ENCODE measurements at places on chromosomes 5 and 9.

DNA sequence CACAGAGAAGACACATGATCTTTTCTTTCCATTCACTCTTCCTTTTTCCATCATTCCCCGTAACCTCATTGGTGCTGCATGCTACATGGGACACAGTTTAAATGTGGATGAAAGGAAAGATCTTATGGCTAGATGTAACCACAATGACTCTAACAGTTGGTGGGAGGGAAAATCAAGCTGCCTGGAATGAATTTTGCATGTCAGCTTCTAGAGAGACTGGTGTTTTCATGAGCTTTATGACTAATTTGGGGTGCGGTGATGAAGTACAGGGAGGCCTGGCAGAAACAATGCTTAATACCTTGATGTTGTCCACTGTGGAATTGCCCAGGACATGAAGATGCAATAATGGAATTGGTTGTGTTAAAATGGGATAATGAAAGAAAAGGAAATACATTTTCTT lies 55.9 kb upstream of the MYO10 start:
- DNase-seq = no peak

- no peak for DNase-seq
These were observed 126.1 kb downstream of the SNX18 start for GRCh38 chr5:54643685-54644106.

GRCh38 chr9:119758990-119759389 lies 389.8 kb upstream of the BRINP1 start:
- DNase-seq = no peak

DNA sequence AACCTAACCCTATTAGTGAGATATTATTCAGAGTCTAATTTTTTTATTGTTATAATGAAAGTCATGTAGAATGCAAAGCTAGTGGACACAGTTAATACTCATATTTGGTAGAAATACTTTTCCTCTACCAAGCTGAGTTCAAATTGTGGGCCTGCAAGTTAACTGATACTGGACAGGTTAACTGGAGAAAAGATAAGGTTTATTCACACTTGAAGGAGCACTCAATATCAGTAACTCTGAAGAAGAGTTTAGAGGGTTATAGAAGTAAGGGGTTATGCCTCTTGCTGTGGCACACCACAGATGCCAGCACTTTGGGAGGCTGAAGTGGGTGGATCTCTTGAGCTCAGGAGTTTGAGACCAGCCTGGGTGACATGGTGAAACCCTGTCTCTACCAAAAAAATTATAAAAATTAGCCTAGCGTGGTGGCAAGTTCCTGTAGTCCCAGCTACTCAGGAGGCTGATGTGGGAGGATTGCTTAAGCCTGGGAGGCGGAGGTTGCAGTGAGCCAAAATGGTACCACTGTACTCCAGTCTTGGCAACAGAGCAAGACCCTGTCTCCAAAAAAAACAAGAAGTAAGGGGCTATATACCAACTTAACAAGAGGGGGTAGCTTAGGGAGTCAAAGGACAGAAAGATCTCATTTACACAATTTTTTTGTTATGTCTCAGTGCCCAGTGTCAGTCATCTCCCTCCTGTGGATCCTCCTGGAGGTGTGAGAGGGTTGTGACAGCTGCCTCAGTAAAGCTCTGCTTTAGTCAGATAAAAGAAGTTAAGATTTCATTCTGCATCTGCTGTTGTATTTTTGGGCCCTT lies 121.2 kb upstream of the GRHPR start:
- no peak for DNase-seq

DNA sequence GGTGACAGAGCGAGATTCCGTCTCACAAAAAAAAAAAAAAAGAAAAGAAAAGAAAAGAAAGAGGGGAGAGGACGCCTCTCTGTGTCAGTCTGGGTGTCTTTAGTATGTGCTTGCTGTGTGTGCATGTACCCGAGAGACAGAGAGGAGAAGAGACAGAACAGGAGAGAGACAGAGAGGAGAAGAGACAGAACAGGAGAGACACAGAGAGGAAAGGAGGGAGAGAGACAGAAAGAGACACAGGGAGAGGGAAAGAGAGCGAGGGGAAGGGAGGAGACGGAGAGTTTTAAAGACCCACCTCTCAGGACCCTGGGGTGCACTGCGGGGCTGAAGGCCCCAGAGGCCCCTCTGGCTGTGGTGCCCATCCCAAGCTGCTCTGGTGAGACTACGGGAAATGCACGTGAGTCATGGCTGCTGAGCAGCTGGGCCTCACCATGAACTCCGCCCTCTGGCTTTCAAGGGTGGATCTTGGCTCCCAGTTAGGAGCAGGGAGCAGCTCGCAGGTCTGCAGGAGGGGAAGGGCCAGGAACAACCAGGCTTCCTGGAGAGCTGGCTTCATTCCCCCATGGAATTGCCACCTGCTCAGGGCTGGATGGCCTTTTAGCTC lies 7.9 kb downstream of the SLC6A3 start:
- DNase-seq = no peak

DNA sequence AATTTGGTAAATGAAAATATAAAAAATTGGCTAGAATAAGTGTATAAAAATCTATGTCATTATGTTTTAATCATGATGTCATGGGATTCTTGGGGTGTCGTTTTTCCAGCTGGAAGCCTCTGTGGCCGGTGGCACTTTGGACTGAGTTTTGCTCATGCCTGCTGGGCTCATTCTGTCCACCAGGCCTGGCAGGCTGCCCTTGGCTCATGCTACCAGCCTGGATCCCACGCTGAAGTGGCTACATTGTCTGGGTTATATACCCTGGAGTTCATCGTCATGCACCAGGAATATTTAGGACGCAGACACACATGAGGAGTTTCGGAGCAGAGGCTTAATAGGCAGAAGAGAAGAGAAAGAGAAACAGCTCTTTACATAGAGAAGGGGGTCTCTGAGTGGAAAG lies 1913.7 kb upstream of the WWC1 start:
- no peak for DNase-seq

DNA sequence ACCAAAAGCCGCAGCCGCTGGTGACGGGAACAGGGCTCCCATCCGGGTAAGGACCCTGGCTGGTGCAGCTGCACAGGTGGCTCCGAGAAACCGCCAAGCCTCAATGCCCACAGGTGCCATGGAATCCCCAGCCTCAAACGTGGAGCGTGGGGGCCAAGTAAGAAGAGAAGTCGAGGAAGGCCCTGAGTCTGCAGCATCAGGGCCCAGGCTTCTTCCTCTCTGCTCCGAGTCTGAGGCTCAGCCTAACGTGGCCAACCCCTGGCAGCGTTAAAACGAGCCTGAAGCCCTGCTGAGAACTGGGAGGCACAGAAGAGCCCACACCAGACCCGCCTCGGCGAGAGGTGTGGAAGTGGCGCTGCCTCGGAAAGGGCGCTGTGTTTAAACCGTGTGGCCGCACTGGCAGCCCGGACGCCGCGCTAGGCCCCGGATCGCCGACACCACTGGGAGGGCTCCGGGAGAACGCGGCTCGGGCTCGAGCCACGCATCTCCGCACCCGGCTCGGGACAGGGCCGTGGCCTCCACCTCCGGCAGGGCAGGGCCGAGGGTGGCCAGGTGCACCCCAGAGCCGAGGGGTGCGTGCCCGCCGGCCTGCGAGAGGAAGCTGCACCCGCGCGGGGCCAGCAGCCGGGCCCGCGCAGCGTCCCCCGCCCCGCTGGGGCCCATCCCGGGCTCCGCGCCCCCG lies 730 bp downstream of the ZMYND19 start:
- DNase-seq = no peak

DNA sequence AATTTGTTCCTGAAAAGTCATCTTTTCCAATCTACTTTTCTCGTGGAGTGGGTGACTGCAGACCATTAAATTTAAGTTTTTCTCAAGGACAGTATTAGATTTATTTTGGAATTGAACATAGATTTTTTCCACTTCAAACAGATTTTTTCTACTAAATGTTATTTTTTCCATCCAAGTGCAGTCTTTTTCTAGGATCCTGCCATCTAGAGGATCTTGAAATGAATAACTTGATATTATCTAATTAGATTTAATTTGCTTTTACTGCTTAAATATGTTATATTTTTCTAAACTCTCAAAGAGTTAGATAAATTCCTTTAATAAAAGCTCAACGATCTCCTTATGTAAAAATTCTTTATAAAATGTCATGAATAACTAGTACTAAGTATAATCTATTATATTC lies 136.9 kb upstream of the PRR16 start:
- DNase-seq = no peak

GRCh38 chr5:2158767-2159166 lies 276.0 kb upstream of the IRX4 start:
- no peak for DNase-seq

DNA sequence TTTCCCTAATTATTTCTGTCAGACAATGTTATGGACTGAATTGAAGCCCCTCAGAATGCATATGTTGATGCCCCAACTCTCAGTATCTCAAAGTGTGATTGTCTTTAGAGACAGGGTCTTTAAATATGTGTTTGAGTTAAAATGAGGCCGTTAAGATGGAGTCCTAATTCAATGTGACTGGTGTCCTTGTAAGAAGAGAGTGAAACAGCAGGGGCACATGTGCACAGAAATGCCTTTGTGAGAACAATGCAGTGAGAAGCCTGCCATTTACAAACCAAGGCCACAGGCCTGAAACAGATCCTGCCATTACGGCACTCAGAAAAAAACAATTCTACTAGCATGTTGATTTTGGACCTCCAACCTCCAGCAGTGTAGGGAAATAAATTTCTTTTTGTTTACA lies 483.0 kb upstream of the DMAC1 start:
- DNase-seq = no peak

DNA sequence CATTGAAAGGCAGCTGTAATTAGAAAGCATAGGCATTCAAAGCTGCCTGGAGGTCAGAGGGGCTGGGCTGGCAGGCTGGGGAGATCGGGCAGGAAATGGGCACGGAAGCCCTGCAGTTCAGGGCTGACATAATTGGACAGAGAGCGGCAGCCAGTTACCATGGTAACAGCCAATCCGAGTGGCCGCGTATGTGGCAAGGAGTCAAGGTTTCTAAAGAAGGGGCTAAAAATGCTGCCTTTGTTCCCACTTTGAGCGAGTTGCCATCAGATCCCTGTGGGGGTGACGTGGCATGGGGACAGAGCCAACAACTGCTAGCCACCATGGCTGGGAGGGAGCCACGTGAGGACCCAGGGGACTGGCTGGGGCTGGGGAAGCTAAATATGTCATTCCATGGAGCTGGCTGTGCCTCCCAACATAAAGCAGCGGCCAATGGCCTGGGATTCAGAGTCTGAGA lies 44.7 kb upstream of the NDFIP1 start:
- no peak for DNase-seq

- DNase-seq = no peak
These were observed 724 bp downstream of the MACROH2A1 start for GRCh38 chr5:135398160-135398854.

DNA sequence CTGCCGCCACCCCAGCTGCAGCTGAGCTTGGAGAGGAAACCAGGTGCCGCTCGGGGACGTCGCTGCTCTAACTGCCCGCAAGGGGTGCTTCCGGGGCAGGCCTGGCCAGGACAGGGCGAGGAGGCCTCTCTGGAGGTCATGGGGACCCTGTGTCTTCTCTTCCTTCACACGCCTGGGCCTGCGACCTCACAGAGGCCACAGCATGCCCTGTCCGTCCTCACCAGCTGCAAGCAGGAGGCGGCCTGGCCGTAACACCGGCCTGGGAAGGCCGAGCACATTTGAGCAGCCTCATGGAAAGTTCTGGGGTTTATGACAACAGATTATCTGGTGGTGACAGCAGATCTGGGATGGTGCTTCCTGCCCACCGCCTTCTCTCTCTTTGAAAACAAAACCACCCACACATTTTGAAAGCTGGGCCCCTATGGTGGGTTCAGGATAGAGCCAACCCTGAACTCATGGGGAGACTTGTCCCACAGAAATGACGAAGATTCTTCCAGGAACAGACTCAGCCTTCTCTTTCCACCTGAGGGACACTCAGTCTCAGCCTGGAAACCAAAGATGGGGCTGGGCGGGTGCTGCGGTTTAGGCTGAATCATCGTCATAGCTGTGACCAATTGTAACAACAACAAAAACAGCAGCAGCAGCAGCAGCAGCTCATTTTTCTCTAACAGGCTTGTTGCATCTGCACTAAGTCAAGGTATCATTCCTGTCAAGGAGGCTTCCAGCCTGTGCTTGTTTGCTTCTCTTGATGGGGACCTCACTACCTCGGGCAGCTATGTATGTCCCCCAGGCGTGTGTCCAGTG lies 99.6 kb upstream of the RAPGEF1 start:
- peak; percentile 17 for DNase-seq

- no peak for DNase-seq
These were observed 93.0 kb upstream of the NIPAL4 start for GRCh38 chr5:157366741-157367674.

DNA sequence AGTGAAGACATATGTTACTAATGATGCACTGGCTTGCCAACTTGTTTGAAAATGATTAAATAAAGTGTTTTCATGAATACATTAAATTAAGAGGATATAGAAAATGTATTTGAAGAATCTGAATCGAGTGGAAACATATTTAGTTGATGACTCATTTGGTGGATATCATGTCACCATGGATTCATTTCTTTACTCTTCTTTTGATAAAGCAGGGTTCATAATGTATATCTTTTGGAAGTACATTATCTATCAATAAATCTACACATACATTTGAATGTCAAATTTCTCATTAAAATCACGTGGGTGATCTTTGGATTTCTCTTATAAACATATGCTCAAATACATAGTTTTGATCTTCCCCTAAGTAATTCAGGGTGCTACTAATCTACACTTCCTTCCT lies 1148.1 kb upstream of the ACO1 start:
- no peak for DNase-seq

DNA sequence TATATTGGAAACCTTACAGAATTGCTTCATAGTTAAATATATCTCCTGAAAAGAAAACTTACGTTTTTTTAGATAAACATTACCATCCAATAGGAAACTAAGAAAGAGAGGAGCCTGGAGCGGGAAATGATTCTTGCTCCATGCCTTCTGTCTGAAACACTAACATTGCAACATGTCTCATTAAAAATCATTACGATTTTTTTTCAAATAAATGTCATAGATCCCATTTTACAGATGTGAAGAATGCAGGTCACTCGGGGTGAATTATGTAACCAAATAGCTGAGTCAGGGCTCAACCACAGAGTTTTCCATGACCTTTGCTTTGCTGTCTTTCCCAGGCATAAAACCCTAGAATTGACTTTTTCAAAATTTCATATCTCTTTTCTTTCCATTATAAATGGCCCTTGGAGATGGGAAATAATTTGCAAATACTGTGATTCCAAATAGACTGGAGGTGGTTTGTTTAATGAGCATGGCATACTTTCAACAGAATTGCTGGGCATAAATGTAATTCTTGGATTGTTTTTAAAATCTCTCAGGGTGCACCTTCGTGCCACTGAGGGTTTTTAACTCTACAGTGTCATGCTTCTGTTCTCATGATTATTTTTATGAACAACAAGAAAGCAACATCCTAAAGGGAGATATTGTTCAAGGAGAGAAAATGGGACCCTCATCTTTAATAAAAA lies 302.8 kb downstream of the EBF1 start:
- no peak for DNase-seq

DNA sequence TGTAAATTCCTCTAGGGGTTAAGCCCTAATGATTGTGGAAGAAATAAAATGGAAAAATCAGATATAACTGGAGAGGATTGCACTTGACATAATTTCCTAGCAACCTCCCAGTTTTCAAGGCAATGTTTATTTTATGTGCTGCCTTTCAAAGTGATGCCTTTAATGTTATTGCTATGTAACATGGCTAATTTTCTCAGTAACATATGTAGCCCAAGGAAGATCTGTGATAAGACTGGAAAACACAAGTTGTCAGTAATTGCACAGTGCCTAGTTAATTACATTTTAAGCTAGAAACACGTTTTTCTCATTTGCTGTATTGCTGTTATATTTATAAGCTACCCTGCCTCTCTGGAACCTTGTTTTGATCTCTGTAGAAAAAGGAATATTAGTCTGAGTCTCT lies 49.2 kb upstream of the KCNN2 start:
- DNase-seq = no peak

- DNase-seq = peak; percentile 57
These were observed 1.1 kb upstream of the JADE2 start for GRCh38 chr5:134524272-134524825.

GRCh38 chr5:9099689-9100088 lies 446.2 kb downstream of the SEMA5A start:
- no peak for DNase-seq

Data from activated CD8-positive, alpha-beta memory T cell treated with anti-CD3 and anti-CD28 coated beads for 48 hours (primary cell).